ENCODE measurements at places on chromosomes 6 and 20.

DNA sequence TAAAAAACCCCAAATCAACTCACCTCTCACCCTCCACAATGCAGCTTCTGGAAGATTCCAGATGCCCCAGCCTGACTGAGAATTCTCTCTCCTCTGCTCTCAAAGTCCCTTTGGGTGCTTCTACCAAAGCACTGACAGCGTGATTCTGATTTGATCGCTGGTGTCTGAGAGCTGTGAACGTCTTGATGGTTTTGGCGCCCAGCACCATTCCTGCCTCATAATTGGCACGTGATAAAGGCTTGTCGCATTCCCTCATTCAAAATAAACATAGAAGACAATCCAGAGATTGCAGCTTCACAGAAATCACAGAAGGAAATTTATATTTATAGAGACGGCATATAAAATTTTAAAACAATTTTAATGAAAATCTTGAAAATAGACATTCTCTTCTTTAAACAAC, 24.1 kb upstream of the ECI2 start:
- no peak for DNase-seq

GRCh38 chr6:12923644-12924235, 207.2 kb downstream of the PHACTR1 start:
- no peak for DNase-seq

DNA sequence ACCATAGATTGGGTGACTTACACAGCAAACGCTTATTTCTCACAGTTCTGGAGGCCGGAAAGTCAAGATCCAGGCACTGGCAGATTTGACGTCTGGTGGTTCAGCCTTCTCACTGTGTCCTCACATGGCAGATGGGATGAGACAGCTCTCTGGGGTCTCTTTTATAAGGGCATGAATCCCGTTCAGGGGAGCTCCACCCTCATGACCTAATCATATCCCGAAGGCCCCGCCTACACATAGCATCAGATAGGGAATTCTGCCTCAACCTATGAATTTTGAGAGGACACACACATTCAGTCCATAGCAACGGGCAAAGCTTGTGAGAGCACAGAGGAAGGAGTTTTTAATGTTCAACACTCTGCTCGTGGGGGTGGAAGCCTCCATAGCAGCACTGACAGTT, 27.5 kb downstream of the DAAM2 start:
- DNase-seq = no peak

- DNase-seq = no peak
These were observed 65.8 kb downstream of the E2F3 start for GRCh38 chr6:20467437-20467836.

DNA sequence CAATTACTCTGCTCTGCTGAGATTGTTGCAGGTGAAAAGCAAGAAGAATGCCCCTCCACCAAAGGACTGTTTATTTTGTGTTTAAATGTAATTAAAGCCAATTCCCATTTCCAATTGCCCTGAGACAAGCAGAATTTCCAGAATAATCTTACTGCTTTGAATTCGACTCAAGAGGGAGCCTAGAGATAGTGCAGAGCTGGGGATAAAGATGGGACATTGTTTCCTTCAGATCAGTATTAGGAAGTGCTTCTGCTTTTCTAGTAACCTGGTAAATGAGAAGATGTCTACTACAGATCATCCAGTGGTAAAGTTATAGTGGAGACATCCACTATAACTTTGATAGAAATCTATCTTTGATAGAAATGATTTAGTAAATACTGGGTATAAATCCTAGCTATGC, 326.9 kb downstream of the UBE3D start:
- no peak for DNase-seq

DNA sequence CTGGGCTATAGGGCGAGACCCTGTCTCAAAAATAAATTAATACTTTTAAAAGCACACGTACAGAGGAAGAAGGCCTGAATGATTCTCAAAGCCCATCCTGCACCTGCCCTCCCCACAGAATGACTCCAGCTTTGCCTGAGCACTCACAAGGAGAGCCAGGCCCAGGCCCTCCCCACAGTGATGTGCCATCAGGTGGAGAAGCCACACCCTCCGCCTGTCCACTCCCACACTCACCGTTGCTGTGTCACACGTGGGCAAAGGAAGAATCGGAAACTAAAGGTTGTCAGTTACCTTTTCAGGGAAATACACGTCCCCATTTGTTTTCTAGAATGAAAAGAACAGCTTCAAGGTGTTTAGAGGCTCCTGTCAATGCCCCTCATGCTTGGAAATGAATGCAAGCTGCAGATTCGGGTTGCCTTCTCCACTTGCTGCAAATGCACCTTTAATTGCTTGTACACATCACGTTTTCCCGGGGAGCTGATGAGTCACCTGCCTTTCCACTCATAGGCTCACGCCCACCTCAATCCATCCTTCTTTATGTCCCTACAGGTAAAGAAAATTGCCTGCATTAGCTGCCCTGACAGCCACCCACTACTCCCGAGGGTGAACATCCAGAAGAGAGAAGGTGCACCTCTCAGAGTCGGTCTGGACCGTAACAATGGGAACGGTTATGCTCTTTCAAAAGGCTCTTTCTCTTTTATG, 45.5 kb upstream of the AFDN start:
- DNase-seq = no peak

Data from stimulated activated CD8-positive, alpha-beta memory T cell treated with anti-CD3 and anti-CD28 coated beads, Interleukin-4, amount 100 ng/mL, for 4 hours (primary cell).